ENCODE measurements at places on chromosomes 3 and 15.

DNA sequence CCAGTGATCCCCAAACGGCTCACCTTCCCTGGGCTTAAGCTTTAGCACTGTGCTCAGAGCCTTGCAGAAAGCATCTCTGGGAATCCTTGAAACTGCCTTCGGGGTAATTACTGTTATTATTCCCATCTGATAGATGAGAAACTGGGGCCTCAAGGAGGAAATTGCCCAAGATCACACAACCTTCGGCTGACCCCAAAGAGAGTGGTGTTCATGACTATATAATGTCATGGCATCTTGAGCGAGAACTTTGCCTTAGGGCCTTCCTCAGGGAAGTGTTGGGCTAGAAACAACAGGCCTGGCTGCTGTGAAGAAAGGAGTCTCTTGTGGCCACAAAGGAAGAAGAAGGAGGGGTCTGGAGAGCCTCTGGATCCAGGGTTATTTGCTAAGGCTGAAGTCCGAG lies 388.7 kb upstream of the CFAP20DC start:
- no peak for DNase-seq

DNA sequence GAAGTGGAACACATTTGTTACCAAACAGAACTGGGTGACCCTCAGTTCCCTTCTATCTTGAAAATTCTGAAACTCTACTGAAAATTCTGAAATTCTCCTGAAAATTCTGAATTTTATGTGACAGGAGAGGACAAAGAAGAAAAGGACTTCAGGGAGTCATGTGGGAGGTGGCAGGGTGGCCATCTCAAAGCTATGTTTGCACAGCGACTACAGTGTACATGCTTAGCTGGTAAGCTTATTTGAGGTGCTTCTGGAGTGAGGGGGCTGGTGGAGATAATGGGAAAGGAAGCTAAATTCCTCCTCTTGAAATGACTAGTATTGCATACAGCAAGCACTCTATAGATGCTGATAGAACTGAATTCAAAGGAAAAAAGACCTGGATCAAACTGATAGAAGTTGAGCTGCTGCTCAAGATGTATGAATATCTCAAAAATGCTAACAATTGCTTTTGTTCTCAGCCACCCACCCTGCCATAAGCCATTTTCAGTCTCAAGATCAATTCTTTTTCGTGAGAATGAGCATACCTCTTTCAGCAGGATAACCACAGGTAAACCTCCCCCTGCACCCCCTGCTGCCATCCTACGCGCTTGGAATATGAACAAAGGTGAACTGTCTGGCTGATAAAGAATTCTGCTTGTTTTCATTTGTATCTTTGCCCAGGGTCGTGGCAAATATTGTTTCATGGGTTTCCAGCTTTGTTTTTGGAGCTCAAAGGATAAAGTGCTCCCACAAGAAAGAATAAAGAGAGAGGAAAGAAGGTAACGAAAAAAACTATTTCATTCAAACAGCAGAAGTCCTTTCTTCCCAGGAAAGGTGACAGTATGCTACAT lies 16.6 kb upstream of the ARHGEF3 start:
- DNase-seq, result no peak

DNA sequence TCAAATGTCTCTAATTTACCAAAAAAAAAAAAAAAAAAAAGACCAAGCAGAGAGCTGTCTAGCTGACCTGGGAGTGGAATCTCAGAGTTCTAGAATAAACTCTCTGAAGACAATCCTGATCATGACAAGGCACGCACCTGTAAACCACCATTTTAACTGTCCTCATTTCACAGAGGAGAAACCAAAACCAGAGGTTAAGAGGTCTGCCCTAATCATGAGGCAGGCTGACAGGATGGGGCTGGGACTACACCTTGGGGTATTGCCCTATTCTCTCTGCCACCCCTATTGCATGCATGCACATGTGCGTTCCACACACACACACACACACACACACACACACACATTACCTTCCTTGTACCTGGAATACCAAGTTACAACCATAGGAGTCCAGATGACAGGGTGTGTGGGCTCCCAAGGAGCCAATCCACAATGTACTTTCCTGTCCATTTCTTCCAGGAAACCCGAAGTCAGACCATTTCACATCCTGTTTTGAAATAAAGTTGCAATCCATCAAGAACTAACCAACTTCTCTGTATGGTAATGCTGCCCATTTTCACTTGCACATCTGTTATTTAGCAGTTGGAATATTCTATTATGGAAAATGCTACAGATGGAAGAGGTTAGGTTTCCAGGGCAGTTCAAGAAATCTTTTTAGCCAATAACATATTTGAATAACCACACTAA lies 34.6 kb downstream of the HSPBAP1 start:
- DNase-seq, result no peak

GRCh38 chr3:127676456-127676855 lies 3.7 kb downstream of the ABTB1 start:
- no peak for DNase-seq

DNA sequence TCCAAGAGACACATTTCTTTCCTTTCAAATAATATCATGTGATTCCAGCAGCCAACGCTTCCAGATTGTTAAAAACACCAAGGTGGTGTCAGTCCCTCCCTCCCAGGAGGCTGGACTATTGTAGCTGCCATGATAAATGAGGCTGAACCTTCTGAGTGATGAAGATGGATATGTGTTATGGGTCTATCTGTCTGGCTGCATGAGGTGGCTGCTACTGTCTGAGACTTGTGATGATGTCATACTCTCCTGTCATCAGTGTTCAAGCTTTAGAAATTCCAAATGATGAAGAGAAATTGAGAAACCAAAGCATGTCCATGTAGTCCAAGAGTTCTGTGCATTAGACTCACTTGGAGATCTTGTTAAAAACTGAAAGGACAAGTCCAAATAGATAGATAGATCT lies 683.0 kb downstream of the NTRK3 start:
- no peak for DNase-seq

GRCh38 chr15:31247404-31247803 lies 79.2 kb upstream of the KLF13 start:
- no peak for DNase-seq

DNA sequence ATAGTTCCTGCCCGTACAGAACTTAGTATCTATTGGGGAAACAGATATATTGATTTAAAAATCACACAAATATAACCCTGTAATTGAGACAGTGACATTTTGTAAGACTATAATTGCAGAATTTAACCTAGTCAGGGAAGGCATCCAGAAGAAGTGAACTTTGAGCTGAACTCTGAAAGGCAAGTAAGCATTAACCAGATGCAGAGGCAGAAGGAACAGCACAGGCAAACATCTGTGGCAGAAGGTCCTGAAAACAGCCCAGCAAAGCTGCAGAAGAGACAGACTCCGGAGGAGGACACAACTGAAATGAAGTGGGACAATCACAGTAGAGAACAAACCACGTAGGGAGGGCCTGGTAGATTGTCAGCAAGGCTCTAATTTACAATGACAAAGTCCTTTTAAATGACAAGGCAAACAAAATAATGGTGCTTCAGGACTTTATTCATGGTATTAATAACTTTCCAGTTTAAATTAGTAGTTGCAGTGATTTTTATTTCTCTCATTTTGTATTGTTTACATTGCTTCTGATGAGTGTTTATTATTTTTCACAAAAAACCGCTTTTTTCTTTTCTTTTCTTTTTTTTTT lies 14.5 kb downstream of the BCL2A1 start:
- DNase-seq, result no peak
